ENCODE measurements at places on chromosomes 6 and 20. TPM values are rescaled to one million over a fixed set of nuclear protein-coding genes. Genes with fewer than 3 reads are reported as not detected.
A peak's percentile ranks its signal among the peaks of the same experiment; 100 is the strongest.

DNA sequence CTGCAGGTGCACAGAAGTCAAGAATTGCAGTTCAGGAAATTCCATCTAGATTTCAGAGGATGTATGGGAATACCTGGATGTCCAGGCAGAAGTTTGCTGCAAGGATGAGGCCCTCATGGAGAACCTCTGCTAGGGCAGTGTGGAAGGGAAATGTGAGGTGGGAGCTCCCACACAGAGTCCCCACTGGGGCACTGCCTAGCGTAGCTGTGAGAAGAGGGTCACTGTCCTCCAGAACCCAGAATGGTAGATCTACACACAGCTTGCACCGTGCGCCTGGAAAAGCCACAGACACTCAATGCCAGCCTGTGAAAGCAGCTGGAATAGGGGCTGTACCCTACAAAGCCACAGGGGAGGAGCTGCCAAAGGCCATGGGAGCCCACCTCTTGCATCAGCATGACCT is 681.4 kb downstream of the EPHA7 start:
- DNase-seq = no peak

- peak; percentile 23 for DNase-seq
Measured at GRCh38 chr6:140061110-140062042, 686.9 kb upstream of the CITED2 start.

The KIF13A gene
- 23.0 TPM for total RNA-seq

DNA sequence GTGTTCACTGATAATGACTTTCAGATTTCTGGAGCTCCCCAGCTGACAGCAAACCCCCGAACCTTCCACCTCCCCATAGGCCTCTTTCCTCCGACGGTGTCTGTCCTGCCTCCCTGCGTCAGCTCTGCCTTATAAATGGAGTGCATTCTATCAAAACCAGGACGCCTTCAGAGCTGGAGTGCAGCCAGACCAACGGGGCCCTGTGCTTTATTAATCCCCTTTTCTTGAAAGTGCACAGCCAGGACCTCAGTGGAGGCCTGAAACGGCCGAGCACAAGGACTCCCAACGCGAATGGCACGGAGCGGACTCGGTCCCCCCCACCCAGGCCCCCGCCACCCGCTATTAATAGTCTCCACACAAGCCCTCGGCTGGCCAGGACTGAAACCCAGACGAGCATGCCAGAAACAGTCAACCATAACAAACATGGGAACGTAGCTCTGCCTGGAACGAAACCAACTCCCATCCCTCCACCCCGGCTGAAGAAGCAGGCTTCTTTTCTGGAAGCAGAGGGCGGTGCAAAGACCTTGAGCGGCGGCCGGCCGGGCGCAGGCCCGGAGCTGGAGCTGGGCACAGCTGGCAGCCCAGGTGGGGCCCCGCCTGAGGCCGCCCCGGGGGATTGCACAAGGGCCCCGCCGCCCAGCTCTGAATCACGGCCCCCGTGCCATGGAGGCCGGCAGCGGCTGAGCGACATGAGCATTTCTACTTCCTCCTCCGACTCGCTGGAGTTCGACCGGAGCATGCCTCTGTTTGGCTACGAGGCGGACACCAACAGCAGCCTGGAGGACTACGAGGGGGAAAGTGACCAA is 42.3 kb upstream of the NAA20 start:
- peak; percentile 82 for DNase-seq

The MYLK2 gene
- total RNA-seq = 3.0 TPM

The PSORS1C1 gene
- 1.5 TPM for total RNA-seq

The COL9A1 gene
- total RNA-seq = 0.34 TPM

GRCh38 chr20:21109144-21109543 is 3.0 kb upstream of the LINC00237 start:
- DNase-seq = no peak

- no peak for DNase-seq
Measured at GRCh38 chr6:91485047-91485446, 898.2 kb upstream of the MAP3K7 start.

DNA sequence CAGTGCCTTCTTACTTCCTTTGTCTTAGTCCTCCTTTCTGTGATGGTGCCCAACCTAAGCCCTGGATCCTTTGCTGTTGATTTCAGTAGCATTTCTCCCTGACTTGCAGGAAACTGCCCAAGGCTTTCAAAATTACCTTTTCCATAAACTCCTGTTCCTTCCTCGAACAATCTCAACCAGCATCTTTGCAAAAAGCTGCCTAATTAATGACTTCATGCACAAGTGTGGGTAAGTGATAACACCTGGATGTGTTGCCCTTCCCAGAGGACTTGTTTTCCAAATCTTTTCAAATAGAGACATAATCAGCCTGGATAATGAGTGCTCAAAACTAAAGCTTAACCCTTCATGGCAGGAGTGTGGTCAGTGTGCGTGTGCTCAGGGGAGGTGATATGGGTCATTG is 118.0 kb downstream of the PCSK2 start:
- DNase-seq = no peak

The SMOC2 gene
- total RNA-seq = not detected

The COMMD7 gene
- total RNA-seq = 36.1 TPM

The PAK5 gene
- 0.46 TPM for total RNA-seq

The DNMT3B gene
- 3.7 TPM for total RNA-seq

GRCh38 chr6:80579391-80580023 is 473.0 kb downstream of the BCKDHB start:
- no peak for DNase-seq

GRCh38 chr6:213284-213683 is 79.0 kb upstream of the DUSP22 start:
- no peak for DNase-seq

DNA sequence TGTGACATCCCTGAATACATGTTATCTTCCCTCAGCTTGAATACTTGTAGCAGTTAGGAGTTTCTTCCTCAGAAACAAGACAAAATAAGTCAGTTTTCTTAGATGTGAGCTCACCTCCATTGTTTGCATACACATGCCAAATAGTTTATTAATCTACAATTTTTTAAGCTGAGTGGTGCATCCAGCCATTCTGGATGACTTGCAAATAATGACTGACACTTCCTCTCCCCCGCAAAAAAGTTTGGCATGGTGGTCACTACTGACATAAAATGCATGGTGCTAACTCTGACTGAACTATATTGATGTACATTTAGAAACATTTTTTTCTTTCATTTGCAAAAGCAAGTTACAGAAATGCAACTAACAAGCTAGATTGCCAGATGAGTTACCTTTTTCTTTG is 55.5 kb downstream of the CYB5R4 start:
- no peak for DNase-seq

DNA sequence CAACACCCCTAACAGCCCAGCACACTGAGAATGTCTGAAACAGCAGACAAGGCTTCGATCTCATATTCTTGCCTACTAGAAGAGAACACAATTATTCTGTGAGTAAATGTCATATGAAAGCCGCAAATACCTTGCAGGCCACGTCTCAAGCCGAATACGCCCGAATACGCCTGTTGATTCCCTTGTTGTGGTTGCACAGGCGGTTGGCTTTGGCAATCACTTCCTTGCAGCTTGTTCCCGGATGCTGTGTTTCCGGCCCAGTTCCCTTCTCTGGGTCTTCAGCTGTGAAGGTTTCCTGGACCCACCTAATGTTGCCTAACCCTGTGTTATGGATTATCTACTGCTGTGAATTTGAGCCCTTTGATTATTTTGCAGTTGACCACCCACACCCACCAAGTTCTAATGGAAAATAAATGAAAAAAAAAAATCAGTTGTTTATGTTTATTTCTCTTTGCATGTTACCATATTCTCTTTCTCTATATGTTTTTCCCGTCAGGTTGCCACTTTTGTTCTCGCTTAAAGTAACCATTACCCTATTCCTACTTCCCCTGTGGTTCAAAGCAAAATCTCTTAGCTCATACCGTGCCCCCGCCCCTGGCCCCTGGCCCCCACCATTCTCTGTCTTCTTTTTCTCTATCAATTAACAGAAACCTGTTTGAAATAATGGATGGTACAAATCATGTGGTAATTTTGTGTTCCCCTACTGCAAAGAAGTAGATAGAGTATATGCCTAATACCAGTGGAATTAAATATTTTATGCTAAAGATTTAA is 172.4 kb downstream of the ADGB start:
- DNase-seq = peak; percentile 58

The POU3F2 gene
- 0.63 TPM for total RNA-seq

The HEY2 gene
- 0.77 TPM for total RNA-seq

- DNase-seq = peak; percentile 52
Measured at GRCh38 chr20:39264506-39265172, 302.5 kb downstream of the DHX35 start.

The POM121L2 gene
- total RNA-seq = not detected

- peak; percentile 23 for DNase-seq
Measured at GRCh38 chr20:31568041-31568731, 36.9 kb upstream of the ID1 start.

The USP49 gene
- 3.9 TPM for total RNA-seq

- DNase-seq = no peak
Measured at GRCh38 chr20:59008715-59009336, 1.8 kb upstream of the CTSZ start.

Measured in Daoy (cell line).